ENCODE measurements at places on chromosomes 2 and 18.

GRCh38 chr18:49499046-49499637, 12.1 kb upstream of the C18orf32 start:
- no peak for DNase-seq

DNA sequence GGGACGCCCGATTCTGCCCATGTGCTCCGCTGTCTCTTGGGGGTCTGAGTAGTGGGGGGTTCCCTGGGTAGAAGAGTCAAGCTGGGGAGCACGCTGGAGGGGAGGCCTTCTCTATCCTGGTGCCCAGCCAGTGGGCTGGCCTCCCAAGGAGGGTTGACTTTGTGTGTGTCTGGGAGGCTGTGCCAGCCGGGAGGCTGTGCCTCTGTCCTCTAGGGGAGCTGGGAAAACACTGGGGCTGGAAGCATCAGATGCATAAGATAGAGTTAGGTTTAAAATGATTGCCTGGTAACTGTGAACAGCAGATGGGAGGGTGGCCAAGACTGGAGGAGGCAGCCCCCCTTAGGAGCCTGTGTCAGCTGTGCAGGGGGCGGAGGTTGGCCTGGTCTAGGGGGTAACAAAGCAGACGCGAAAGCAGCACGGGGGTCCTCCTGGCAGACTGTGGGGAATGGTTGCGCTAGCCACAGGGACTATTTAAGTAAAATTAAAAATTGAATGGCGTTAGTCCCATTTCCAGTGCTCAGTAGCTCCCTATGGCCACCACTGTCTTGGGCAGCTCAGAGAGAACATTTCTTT, 1.3 kb downstream of the ING5 start:
- DNase-seq, result no peak

DNA sequence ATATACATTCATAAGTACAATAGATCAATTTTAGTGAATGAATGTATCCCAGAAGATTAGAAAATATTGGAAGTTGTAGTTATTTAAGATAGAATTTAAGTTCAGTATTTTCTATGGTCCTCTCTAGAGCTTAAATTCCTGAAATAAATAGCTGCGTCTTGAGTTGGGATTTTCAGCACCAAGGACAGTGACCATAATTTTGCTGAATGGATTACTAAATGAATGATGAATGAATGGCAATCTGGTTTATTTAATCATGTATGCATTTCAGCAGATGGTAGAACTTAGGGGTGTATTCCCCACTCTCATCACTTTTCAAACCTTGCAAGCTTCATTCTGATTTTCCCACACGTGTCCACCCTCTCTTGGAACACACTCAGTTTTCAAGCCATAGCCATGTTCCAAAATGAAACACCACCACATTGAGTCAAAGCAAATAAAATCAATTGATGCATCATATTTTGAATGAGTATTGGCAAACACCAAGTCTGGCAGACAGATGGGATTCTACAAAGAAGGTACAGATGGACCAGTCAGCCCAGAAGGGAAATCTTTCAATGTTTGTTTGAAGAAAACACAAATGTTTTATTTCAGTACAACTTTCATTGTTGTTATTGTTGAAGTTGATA, 362.2 kb upstream of the NXPH2 start:
- DNase-seq, result no peak

- DNase-seq, result no peak
Measured at GRCh38 chr2:224630659-224631550, 45.7 kb upstream of the CUL3 start.

- DNase-seq, result no peak
Measured at GRCh38 chr2:118473846-118474540, 373.5 kb downstream of the EN1 start.

GRCh38 chr2:109736177-109736827, 57.8 kb upstream of the RGPD5 start:
- DNase-seq, result no peak

GRCh38 chr18:45106331-45106774, 425.7 kb downstream of the SETBP1 start:
- peak; percentile 16 for DNase-seq

- no peak for DNase-seq
Measured at GRCh38 chr2:57920342-57920939, 126.2 kb upstream of the VRK2 start.

- no peak for DNase-seq
Measured at GRCh38 chr2:177758591-177759371, 313.8 kb downstream of the PDE11A start.

DNA sequence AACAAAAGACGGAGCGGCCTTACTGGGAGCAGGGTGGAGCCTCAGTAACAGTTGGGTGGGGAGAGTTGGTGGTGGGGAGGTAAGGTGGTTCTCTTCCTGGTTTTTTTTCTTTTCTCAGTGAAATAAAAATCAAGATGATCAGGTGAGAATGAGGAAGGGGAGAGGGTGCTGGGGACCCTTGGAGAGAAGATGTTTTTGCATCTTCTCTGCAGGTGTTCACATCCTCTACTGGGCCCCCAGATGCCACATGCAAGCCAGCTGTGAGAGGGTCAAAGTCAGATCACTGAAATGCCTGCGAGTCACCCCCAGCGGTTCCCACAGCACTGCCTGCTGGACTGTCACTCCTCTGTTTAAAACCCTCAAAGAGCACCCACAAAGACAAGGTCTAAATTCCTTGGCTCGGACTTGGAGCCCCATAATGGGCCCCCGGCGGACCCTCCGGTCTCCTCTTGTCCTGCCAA, 69.8 kb upstream of the FHL2 start:
- no peak for DNase-seq

DNA sequence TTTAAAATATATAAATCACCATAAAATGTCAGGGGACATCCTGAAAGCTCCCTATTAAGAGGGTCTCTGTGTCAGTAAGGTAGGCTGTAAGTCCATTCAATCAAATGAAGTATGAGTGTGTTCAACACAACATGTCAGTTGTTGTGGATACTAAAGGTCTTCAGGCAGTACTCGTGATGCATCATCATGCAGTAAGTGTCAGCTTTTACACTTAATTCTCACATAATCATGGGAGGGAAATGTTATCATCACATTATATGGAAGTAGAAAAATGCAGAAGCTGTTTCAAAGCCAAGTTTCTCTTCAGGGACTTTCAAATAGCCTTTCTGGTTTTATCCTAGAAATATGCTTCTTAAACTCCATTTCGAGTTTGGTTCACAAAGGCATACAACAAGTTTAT, 477.1 kb upstream of the ID2 start:
- no peak for DNase-seq

DNA sequence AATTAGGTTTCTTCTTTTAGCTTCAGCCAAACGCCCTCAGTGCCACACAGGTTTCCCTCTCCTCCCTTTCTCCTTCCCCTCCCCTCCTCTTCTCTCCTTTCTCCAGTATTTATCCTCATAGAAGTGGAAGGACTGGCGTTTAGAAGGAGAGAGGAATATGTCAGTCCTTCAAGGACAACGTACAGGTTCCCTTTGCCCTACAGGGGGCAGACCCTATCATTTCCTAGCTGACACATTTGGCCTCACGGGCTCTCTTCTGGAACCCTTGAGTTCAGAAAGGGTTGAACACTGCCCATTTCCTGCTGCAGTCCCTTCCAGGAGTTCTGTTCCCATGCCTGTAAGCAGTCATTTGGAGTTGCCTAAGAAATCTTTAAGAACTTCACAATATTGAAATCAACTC, 46.1 kb downstream of the CDCA7 start:
- no peak for DNase-seq

GRCh38 chr18:5146093-5146492, 51.0 kb downstream of the AKAIN1 start:
- DNase-seq, result no peak
